ENCODE measurements at places on chromosomes 1 and 21.

GRCh38 chr1:63663873-63664272 is 70.7 kb downstream of the PGM1 start:
- peaks cover 31% of the 10 kb centered on the region for H3K4me1 ChIP-seq
- no peak overlapping the region for H3K4me3 ChIP-seq
- H3K27ac ChIP-seq, result no peak overlapping the region
- peaks cover 33% of the 10 kb centered on the region for H3K36me3 ChIP-seq
- H3K27me3 ChIP-seq, result 0 out of 2 replicates have a peak, but pooled peaks cover 3% of the 10 kb centered on the region
- DNase-seq, result no peak

- H3K4me3 ChIP-seq, result no peak overlapping the region
- DNase-seq, result no peak
- peaks cover 22% of the 10 kb centered on the region for H3K4me1 ChIP-seq
- no peaks in the 10 kb centered on the region for H3K36me3 ChIP-seq
Measured at GRCh38 chr1:207823531-207823879, 71.7 kb downstream of the CD46 start.

- H3K27me3 ChIP-seq, result no peaks in the 10 kb centered on the region
- H3K36me3 ChIP-seq, result no peaks in the 10 kb centered on the region
- H3K4me1 ChIP-seq, result no peaks in the 10 kb centered on the region
- no peak overlapping the region for H3K4me3 ChIP-seq
- DNase-seq, result no peak
Measured at GRCh38 chr1:161378014-161378413, 10.3 kb upstream of the CFAP126 start.

DNA sequence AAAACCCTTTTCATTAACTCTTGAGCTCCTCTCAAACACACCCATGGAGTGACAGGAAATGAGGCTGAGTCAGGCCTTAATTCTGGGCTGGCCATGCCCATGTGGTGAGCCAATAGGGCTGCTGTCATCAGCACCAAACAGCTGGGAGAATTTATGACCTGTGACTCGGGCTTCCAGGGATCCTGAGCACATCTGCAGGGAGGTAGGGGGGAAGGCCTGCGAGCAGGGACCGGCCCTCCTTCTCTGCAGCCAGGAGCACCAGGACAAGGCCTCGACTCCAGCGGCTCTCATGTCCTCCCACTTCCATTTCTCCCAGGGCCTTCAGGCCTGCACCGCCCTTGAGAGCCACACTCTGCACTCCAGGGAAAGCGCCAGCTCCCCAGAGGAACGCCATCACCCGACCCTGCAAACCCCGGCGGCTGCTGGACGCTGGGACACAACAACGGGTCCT is 14.6 kb downstream of the RIPK4 start:
- no peaks in the 10 kb centered on the region for H3K27me3 ChIP-seq
- no peak overlapping the region for H3K27ac ChIP-seq
- no peak for DNase-seq

- H3K4me3 ChIP-seq, result no peak overlapping the region
- no peak overlapping the region for H3K27ac ChIP-seq
- no peak for DNase-seq
Measured at GRCh38 chr1:222068937-222069336, 327.0 kb upstream of the DUSP10 start.

DNA sequence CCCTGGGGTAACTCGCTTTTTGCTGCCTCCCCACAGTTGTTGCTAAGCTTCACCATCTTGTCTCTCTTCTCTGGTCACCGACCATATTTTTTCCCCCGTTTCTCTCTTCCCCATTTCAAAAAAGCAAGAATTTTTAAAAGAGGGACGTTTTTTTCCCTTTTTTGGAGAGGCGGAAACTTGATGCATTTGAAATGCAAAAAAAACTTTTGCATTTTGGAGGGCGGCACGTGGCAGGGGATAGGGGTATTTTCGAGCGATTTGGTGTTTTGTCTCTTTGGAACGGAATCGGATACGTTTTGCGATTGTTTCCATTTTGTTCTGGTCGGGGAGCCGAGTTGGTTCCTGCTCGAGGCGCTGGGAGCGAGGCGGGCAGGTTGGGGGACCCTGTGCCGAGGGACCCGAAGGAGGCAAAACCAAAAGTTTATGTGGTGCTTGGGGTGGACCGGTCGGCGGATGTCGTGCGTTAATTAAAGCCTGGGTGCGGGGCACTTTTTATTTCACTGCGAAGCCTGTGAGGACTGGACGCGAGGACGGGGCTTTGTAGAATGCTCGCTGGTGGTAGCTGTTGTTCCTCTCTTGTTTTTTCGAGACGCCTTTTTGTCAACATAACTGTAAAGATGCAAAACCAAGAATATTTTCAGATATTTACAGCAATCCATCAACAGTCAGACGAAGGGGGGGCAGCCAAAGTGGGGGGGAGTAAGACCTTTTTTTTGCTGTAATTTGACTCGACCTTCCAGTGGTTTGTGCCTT is 884 bp downstream of the H3-3A start:
- peak overlapping the region; percentile 99 for H3K27ac ChIP-seq
- H3K36me3 ChIP-seq, result peaks cover 65% of the 10 kb centered on the region
- no peaks in the 10 kb centered on the region for H3K27me3 ChIP-seq
- peak; percentile 43 for DNase-seq

GRCh38 chr1:223720971-223721591 is 8.7 kb downstream of the CAPN2 start:
- H3K27me3 ChIP-seq, result peaks cover 94% of the 10 kb centered on the region
- peaks cover 10% of the 10 kb centered on the region for H3K36me3 ChIP-seq
- no peak overlapping the region for H3K4me3 ChIP-seq

Data from WTC11 (cell line).